ENCODE measurements at places on chromosomes 3 and 15. TPM values are rescaled to one million over a fixed set of nuclear protein-coding genes. Genes with fewer than 3 reads are reported as not detected.

The HYKK gene
- total RNA-seq, result 5.8 TPM

The ZIC1 gene
- not detected for total RNA-seq

The ASB14 gene
- not detected for total RNA-seq

The SI gene
- total RNA-seq, result not detected

The ENTPD3 gene
- total RNA-seq, result 0.04 TPM

The GOLGA6L4 gene
- 0.90 TPM for total RNA-seq

All from A549 treated with CORT108297 at 1 μM for 4 hours (cell line).